ENCODE measurements at places on chromosomes 1 and 21. TPM values are rescaled to one million over a fixed set of nuclear protein-coding genes. Genes with fewer than 3 reads are reported as not detected.

- no peak for DNase-seq
These were observed 5.2 kb downstream of the PLA2G2D start for GRCh38 chr1:20114021-20114648.

- no peak for DNase-seq
These were observed 311.0 kb downstream of the PTPRU start for GRCh38 chr1:29547300-29547699.

DNA sequence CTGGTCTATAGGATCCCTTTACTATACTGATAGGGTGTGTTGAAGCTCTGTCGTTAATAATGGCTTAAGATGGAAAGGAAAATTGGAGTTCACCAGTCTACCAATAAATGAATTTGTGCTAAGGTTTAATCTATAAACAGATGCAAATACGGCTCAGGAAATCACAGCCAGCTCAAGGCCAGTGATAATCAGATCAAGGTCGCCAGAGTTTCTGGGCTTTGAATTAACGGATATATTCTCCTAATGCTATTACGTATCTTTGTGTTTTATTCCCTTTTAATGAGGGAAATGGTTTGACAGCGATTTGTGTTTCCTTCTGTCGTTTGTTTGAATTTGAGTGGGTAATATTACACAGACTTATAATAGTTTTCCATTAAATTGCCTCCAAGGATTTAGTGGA, 279.6 kb downstream of the BACH1 start:
- DNase-seq: no peak

- DNase-seq: no peak
These were observed 19.7 kb upstream of the ARF1 start for GRCh38 chr1:228062812-228063211.

- DNase-seq: no peak
These were observed 284.0 kb downstream of the PTPRC start for GRCh38 chr1:198922638-198923430.

DNA sequence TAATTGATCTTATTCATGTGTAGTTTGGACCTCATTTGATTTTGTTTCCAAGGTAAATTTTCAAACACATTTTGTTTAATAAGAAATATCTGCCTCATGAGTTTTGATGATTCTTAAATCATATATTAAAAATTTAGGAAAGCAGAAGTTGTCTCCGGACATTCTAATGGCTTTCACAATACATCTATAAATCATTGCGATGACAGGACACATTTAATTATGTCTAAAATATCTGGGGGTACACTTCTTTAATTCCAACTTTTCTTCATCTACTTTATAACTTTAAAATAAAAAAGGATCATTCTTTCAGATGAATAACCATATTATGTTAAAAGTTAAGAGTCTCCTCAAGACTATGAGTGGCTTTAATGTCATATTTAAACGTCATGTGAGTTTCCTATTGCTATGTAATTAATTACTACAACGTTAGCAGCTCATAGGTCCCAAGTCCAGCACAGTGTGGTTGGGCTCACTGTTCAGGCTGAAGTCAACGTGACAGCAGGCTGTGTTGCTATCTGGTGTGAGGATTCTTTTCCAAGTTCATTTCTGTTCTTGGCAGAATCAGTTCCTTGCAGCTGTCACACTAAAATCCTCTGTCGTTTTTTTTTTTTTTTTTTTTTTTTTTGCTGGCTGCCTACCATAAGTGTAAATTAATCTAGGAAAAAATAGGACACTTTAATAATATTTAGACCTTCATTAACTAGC, 893.5 kb downstream of the LTN1 start:
- no peak for DNase-seq

The TSACC gene
- polyA plus RNA-seq: 2.2 TPM

The PUM1 gene
- 86.4 TPM for polyA plus RNA-seq

The SELE gene
- not detected for polyA plus RNA-seq
